ENCODE measurements at places on chromosomes 12 and 14.
A peak's percentile ranks its signal among the peaks of the same experiment; 100 is the strongest.

DNA sequence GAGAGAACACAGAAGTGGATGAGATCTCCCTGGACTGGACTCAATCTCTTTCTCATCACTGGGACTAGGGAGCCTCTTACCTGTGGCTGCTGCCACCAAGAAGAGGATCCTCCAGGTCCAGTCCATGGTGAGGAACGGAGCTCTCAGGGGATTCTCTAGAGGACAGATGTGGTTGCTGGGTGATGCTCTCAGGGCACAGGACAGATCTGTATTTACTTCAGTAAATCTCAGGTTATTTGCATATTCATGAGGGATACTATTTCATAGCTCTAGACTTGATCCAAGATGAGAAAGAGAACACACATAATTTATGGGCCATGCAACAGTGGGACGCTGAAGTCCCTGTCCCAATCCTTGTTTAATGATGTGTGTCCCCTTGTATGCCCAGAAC, 460.5 kb downstream of the TMEM121 start:
- DNase-seq: no peak

DNA sequence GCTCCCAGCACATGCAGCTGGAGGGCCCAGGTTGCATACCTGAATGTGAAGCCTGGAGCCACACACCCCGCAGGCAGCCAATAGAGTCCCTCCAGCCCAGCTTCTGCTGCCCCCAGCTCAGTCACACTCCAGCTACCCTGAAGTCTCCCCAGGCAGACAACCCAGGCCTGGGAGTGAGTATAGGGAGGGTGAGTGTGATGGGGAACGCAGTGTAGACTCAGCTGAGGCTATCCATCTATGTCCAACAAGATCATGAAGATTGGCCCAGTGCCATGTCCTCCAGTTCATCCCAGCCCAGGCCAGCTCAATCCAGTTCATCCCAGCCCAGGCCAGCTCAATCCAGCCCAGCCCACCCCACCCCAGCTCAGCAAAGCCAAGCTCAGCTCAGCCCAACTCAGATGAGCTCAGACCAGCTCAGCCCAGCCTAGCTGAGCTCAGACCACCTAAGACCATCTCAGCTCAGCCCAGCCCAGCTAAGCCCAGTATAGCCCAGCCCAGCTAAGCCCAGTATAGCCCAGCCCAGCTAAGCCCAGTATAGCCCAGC, 330.4 kb downstream of the TMEM121 start:
- no peak for DNase-seq

DNA sequence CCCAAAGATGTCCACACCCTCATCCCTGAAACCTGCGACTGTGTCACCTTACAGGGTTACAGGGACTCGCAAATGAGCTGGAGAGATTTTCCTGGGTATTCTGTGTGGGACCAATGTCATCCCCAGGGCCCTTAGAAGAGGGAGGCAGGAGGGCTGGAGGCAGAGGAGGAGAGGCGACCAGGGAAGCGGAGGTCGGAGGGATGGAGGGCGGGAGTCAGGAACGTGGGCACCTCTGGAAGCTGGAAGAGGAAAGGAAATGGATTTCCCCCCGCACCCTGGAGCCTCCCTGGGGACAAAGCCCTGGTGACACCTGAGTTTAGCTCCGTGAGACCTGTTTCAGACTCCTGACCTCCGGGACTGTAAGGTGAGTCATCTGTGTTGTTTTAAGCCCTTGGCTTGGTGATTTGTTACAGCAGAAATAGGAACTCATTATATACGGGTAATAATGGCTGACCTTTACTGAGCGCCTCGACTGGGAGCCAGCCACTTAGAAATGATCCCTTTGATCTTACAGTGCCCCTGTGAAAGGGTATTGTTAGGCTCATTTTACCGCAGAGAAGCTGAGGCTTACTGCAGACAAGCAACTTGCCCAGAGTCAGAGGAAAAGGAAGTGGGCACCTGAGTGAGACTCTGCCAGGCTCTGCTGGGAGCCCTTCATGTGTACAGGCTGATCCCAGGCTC, 29.3 kb upstream of the FZD10 start:
- no peak for DNase-seq

DNA sequence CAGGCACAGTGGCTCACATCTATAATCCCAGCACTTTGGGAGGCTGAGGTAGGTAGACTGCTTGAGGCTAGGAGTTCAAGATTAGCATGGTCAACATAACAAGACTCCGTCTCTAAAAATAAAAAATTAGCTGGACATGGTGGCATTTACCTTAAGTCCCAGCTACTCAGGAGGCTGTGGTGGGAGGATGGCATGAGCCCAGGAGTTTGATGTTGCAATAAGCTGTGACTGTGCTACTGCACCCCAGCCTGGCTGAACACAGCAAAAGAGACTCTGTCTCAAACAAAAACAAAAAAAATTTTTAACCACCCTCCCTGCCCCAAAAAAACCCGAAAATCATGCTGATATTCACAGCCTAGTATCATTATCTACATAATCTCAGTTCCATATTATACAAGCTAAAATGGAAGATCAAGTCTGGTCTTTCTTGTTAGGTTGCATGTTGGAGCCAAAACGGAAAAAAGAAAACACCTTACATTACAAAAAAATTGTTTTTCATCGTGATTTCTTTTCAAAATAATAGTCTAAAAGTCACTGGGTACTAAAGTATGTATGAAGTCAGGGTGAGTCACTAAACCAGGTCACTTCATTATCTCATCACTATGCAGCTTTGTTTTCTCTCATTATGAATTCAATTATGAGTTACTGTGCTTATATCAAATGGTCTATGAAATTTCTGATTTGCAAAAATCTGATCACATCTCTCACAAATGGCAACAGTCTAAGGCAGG, 13.8 kb downstream of the GXYLT1 start:
- no peak for DNase-seq

DNA sequence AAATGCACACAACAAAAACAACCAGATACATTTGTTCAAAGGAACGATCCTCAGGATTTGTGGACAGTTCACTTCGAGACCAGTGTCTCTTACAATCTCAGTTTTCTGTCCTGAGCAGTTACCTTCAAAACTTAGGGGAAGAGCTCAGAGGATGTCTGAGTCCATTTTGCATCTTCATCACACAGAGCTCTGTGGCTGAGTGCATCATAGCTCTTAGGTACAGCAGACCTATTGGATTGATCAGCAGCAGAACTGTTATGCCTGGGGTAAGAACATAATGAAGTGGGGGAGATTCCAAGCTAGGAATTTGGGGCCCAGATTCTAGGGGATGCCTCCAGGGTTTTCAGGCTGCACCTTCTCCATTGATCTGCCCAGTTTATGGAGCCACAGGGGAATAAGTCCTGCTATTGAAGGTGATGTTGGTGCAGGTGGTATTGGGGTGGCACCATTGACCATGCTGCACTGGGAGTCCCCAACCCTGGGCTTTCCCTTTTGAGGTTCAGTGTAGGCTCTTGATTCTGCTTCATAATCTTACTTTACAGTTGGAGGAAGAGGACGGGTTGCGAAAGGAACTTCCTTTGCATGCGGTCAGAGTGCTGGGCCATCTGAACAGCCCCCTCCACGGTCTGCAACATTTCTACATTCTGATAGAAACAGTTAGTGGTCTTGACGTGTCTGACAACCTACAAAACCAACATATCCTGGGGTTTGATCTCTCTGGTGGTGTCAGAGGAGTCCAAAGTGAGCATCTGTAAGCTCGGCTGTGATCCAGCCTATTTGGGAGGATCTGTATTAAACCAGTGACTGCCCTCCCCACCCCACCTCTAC, 112.8 kb downstream of the CHST11 start:
- DNase-seq: no peak

DNA sequence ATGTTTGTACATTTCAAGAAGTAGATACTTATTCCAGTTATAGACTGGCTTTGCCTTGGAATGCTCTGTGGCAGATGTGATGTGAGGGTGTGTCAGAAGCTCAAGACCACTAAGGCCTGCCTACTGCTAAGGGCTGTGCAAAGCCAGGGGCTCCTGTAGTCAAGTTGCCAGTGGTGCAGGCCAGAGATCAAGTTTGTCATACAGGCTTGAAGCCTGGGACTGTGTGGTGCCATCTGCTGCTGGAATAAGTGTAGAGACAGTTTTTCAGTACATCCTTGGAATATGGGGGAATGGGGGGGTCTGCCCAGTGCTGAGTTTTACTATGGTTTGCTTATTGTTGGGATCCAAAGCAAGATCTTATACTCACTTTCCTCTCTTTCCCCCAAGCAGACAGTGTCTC, 649.9 kb upstream of the FOXG1 start:
- no peak for DNase-seq

DNA sequence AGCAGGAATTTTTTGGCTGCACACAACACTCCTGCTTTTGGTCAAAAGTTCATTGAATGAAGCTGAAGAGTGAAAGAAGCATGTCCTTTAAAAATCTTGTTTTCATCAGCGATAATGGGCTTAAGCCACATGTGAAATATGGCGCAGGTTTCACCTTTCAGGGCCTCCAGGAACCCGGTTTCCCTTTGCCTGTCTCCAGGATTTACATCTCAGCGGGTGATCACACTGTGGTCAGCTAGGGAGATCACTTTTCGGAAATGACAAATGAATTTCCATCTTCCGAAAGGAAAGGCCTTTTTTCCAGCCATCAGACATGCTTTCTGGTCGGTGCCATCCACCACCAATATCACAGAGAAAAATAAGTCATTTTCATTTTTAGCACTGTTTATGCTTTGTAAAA, 727.1 kb upstream of the TBX3 start:
- DNase-seq: no peak

GRCh38 chr12:120264086-120264903, 1.2 kb downstream of the PXN start:
- DNase-seq: no peak

- no peak for DNase-seq
These were observed 50.5 kb downstream of the ANO4 start for GRCh38 chr12:100845095-100845494.

- DNase-seq: no peak
These were observed 8.0 kb downstream of the SLC8A3 start for GRCh38 chr14:70180718-70181117.

DNA sequence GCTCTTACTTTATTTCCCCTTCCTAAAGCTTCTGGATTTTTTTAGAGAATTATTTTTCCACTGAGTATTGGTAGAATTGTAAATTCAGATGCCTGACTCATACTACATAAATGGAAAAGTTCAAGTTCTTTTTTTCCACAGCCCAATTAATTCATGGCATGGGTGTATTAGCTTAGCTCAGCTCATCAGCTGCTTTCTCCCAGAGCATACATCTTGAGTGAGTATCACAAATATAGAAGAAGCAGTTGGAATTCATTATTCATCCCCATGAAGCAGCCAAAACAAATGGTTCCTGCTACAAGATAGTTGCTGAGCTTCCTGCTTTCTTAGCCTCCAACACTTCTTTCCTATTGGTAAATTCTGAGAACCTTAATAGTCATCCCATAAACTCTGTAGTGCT, 105.1 kb downstream of the C12orf50 start:
- DNase-seq: no peak

GRCh38 chr12:23906329-23906728, 43.1 kb downstream of the SOX5 start:
- DNase-seq: no peak

DNA sequence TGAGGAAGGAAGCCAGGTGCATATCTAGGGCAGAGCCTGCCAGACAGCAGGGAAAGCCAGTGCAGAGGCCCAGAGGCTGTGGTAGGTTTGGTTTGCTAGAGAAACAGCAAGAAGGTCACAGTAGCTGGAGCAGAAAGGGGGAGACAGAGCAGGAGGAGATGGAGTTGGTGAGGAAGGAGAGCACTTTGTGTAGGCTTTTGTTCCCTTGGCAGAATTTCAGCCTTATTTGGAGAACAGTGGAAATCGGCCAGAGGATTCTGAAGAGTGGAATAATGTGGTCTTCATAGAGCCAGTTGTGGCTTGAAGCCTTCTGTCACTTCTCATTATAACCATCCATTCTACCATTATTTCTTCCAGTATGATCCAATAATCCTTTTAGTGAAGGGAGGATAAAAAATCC, 212.9 kb upstream of the FAR2 start:
- DNase-seq: no peak

GRCh38 chr12:103799504-103799856, 41.6 kb downstream of the NT5DC3 start:
- no peak for DNase-seq

- DNase-seq: no peak
These were observed 252.5 kb upstream of the TMPO start for GRCh38 chr12:98262902-98263301.

DNA sequence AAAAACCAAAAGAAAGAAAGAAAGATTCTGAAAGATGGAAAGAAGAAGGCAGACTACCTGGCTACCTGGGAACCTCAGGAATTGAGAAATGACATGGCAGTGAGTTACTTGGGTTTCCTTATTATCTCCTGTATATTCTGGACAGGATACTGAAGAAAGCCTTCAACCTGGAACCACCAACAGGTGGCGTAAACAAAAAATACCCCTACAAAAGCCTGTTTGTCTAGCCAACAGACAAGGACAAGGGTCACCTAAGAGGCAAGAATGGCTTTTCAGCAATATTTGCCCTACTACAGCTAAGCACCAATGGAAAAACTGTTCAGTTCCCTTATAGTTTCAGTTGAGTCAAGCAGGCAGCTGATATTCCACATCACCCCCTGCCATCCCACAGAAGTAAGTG, 274.9 kb downstream of the GPHN start:
- no peak for DNase-seq

DNA sequence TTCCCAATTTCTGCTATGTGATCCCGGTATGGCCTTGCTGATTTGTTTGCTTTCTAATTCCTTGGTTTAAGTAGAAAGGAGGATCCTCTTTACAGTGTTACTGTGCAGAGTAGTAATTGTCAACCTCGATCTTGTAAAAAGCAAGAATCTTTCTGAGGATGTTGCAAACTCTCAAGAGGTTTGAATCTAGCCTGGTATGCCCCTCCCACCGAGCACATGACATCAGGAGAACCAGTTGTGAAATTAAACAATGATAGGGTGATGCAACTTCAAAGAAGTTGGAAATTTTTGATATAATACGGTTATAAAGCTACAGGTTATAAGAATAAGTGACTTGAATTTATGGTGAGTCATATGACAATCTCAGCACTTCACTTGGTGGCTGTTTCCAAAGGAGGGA, 35.0 kb upstream of the FUT8 start:
- no peak for DNase-seq

DNA sequence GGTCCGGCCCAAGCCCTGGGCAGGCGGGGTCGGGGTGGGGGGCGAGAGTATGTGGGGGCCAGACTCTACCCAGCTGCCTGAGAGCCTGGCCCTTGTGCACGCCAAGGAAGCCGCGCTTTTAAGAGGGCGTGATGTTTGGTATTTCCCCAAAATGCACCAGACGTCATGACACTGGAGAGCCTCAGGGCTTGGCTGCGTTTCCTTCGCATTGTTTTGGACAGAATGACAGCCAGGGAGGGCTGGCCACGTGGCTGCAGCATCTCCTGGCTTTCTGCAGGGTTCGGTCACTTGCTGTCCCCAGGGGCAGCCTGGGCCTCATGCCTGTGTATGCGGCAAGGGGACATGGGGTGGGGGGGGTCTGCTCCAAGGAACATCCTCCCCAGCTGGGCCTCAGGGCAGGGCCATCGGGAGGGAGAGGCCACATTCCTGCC, 16.1 kb upstream of the NUDT14 start:
- peak; percentile 27 for DNase-seq

DNA sequence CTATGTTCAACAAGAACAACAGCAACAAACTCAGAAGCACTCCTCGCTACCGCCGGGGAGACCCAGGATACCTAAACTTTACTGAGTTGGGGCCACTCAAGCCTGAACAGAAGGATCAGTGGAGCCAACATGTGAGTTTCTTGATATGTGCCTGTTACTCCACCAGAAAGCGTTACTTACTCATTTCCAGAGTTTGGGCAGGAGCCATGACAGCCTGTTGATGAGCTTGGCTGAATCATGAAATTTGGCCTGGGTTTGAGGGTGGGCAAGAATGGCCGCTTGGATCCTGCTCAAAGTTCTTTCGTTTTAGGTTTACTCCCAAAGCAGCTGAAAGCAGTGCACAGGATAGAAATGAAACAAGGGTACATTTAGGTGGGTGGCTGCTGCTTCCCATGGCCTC, 12.0 kb upstream of the GALNT6 start:
- DNase-seq: no peak

Data from HFF-Myc (cell line).